ENCODE measurements at places on chromosomes 3 and 15. TPM values are rescaled to one million over a fixed set of nuclear protein-coding genes. Genes with fewer than 3 reads are reported as not detected.

GRCh38 chr3:74920721-74921350 lies 306.4 kb upstream of the CNTN3 start:
- no peak for DNase-seq

PPP1R14D gene
- total RNA-seq, result not detected

DNA sequence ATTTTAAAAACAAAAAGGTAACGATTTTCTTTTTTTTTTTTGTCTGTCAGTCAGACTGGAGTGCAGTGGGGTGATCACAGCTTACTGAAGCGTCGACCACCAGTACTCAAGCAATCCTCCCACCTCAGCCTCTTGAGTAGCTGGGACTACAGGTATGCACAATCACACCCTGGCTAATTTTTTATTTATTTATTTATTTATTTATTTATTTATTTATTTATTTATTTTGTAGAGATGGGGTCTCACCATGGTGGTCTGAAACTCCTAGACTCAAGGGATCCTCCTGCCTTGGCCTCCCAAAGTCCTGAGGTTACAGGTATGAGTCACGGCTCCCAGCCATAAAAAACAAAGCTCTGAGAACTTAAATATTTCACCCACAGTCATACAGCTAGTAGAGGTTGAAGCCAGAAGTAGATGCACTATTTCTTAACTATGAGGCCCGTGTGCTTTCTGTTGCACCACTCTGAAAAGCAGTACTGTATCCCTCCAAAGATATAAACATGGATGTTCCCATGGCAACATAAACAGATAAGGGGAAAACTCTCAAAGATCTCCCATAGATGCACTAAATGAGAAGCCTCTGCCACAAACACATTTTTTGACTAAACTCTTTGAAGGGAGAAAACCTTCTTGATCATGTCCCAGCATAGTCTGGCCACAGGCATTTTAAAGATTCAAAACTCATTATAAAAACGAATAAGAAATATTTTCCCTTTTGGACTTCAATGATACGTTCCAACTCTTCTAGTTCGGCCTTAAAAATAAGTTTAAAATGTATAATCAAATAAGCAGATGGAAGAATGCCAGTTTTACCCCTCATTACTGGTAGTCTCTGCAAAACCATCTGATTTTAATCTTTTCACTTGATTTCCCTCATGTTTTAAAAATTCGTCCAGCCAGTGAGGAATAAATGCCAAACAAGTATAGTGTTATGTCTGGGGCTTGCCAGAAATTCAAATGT lies 162.3 kb upstream of the ARHGEF26 start:
- DNase-seq, result no peak

- no peak for DNase-seq
These were observed 93.9 kb upstream of the EPHA3 start for GRCh38 chr3:89013536-89013935.

KLHL40 gene
- total RNA-seq, result not detected

GRCh38 chr3:134544316-134544715 lies 58.5 kb downstream of the CEP63 start:
- no peak for DNase-seq

GRCh38 chr15:42193383-42193782 lies 14.7 kb downstream of the VPS39 start:
- no peak for DNase-seq

COL6A6 gene
- not detected for total RNA-seq

SI gene
- total RNA-seq, result not detected

ARGFX gene
- total RNA-seq, result not detected

DNA sequence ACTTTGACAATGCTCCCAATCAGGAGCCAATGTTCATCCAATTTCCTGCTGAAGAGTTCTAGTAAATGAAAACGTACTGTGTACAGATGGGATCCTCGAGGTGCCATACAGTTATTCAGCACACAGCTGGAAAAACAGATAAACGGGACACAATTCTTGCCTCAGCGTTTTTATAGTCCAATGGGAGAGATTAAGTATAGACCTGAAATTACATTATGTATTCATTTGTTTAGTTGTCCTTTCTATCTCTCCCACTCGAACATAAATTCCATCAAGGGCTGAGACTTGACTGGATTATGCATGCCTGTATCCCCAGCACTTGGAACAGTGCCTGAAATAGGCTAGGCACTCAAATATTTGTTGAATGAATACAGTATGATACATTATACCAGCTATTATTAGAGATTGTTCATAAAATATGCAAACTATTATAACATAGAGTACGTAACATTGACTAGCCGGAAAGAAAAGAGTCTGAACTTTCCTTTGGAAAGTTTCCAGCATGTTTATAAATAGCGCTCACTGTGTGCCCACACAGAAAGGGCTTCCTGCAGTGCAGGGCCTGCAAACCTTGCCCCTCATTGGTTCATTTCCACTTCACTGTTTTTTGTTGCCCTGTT lies 27.4 kb upstream of the SNTN start:
- DNase-seq, result no peak

DNA sequence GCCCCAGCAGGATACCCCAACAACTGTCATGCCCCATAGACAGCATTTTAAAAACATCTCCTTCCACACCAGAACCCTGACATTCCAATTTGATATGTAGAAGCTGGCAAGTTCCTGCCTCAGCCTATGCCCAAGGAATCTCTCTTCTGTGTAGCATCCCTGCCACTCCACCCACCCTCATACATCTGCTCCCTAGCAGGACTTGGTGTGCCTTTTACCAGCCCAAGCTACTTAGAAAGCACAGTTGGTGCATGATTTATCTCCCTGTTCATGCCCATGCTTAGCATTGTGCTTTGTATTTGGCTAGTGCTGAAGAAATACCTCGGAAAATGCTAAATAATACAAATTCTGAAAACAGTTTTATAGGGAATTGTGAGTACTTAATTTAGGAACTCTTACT lies 236.9 kb upstream of the HES1 start:
- DNase-seq, result no peak

RTP1 gene
- not detected for total RNA-seq

GRCh38 chr15:83869341-83869740 lies 215.4 kb downstream of the ADAMTSL3 start:
- DNase-seq, result no peak

DNA sequence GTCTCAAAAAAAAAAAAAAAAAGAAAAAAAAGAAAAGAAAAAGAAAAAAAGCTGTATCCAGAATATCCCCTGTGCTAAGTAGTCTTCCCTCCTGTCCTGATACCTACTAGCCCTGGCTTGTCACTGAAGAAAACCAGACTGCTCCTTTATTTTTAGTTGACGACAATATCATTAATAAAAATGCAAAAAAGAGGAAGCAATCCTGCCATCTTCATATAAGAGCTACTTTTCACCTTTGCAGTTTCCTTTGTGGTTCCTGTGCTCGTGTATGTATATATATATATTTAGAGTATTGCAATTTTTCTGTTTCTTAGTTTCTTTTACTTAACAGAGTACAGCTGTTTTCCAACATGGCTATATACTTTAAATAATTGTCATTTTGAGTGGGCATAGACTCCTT lies 13.6 kb downstream of the C3orf20 start:
- peak; percentile 60 for DNase-seq

Measured in GM12878 (cell line).